ENCODE measurements at places on chromosomes 2 and 18.

- DNase-seq: no peak
These were observed 178.8 kb downstream of the TTC32 start for GRCh38 chr2:19723021-19723420.

- DNase-seq: no peak
These were observed 36.2 kb downstream of the EPG5 start for GRCh38 chr18:45930963-45931362.

DNA sequence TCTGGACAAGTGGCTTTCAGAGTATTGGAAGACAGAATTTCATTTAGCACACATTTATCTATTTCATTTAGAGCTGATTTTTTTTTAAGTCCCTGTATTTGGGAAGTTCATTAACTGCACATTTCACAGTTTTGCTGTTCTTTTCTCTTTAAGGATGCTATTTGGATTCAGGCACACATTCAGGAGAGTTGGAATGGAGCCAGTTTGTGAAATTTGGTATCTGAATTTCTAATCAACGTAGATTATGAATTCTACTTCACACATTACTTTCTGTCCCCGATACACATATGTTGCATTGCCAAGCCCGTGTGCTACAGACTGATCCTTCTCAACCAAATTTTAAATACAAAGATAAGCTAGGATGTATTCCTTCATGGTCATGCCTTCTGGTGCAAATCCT is 503.9 kb downstream of the IRS1 start:
- DNase-seq: no peak

GRCh38 chr2:8522687-8523086 is 159.2 kb upstream of the ID2 start:
- peak; percentile 30 for DNase-seq

GRCh38 chr18:12336171-12336613 is 28.2 kb downstream of the TUBB6 start:
- no peak for DNase-seq

DNA sequence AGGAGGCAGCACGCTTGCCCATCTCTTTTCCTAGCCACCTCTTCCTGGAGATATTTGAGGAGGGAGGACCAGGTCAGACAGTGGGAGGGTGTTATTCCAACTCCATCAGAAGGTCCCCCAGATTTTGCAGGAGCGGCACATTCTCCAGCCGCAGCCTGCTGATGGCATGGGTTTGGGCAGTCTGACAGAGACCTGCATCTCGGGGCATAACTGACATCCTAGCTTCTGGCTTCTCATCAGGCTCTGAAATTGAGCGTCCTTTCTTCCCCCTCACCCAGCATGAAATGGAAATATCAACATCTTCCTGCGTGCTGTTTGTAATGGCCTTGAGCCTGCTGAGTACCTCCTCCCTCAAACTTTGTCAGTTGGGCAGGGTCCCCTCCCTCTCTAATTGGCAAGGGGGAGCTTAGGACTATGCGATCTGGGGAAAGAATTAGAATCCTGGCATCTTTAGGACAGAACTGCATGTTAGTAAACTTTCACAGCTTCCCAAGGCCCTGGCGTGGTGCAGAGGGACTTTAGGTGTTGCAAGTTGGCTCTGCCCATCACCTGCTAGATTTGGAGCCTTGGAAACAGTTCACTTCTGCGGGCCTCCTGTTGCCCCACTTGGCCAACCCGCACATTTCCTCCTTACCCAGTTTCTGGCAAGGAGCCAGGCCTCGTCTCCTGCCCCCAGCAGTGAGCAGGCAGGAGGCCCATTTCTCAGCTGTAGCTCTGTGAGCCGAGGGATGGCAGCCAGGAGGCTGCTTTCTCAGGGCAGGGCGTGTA is 2.2 kb downstream of the ITM2C start:
- DNase-seq: no peak

GRCh38 chr2:82395531-82395930 is 2063.5 kb downstream of the SUCLG1 start:
- DNase-seq: no peak

DNA sequence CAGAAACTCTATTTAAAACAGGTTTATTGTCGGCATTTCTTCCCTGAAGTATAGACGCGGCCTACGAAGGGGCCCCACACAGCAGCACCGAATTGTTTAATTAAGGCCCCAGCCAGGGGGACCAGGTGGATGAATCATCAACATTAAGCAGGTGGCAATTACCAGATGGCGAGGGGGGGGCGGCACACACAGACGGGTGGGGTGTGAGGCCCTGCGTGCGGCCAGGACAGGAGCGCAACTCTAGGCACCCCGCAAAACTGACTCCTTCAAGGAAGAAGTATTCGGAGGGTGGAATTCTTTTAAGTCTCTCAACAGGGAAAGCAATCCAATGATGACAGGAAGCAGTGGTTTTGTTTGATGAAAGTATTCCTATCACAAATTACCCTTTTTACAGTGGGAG is 830.4 kb downstream of the GALR1 start:
- no peak for DNase-seq

DNA sequence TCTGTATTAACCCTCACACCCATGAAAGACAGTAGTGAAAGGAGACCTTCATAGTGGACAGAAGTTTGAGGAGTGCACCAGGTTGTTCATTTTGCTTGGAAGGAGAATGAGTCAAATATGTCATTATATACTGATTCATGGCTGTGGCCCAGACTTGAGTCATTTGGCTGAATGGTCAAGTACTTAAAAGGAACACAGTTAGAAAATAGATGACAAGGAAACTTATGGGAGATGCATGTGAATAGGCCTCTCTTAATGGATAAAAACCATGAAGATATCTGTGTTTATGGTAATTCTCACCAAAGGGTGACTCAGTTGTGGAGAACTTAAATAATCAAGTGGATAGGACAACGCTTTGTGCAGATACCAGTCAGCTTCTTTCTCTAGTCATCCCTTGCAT is 524.7 kb upstream of the CNTNAP5 start:
- DNase-seq: no peak

DNA sequence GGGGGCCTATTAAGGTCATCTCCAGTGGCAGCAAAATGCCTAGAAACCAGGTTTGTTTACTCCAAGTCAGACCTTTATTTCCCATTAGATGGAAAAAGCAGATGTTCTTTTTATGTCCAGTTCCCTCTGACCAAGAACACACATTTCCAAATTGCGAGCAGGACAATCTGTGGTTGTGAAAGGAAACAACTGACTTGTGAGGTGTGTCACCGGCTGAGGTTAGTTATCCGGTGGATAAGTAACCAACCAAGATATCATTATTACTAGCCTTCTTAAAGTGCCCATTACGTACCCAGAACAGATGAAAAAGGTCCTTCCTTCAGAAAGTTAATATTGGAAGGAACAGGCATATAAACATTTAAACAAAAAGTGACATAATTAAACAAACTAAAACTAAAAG is 112.9 kb downstream of the THADA start:
- DNase-seq: peak; percentile 20

DNA sequence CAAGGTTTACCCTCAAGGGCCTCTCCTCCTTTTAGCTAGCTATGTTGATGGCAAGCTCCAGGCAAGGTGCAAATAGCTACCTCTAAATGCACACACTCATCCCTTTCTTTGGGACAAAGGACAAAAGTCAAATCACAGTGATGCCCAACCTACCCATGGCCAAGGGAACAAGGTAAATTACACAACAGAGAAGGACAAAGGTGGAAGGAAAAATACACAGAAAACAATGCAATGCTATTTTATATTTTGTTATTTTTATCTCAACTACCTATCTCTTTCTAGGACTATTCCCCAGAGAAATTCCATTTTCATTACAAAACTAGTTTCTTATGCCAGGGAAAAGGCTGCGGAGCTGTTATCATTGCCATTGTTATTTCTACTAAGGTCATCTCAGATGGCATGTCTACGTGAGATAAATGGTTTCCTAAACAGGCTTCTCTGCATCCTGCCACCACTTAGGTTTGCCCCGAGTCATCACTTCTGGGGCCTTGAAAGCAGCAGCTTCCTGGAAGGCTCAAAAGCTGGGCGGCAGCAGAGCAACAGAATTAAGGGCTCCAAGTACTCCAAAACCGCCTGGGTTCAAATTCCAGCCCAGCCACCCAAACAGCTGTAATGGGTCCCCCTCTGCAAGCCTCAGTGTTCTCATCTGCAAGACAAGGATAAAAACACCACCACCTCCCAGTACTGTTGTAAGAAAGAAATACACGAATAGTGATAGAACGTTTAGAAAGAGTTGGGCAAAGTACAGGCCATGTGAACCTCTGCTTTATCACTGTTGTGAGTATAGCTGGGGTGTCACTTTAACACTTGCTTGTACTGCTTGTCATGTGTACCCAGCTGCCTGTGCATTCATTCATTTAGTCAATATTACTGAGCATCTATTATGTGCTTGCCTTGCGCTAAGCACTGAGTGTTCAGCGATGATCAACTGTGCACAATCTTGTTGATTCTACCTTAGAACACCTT is 20.9 kb downstream of the BCL2 start:
- no peak for DNase-seq

GRCh38 chr2:217444932-217445331 is 557.9 kb downstream of the TNS1 start:
- no peak for DNase-seq

DNA sequence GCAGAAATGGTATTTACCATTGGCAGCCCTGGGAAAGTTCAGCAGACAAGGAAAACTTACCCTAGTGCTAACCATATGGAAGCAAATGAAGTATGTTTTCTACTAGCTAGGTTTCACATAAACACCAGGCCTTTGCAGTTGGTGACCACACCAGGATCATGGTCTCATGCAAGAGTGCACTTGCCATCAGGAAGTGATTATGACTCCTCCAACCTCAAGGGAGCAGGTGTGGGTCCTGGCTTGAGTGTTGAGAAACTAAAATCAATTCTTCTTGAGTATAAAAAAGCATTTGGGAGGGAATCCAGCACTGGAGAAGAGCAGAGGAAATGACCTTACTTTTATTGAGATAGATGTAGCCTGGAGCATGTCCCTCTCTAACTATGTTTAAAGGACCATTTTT is 56.8 kb upstream of the SPAG16 start:
- DNase-seq: no peak

DNA sequence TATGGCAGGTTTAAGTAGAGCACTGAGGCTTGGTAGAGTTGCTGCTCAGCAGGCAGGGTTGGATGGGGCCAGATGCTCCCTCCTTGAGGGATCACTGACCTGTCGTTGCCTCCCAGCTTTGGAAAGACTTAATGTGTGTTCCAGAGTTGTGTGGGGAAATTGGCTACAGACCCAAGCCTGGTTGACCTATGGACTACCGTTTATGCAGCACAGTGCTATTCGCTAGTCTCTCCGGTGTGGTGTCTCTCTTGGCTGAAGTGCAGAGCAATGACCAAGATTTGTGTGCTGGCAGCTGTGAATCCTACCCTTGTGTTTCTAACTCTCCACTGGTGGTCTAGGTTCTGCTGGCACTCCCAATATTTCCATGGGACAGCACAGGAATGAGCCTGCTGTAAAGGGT is 29.8 kb upstream of the SLC4A10 start:
- DNase-seq: no peak

DNA sequence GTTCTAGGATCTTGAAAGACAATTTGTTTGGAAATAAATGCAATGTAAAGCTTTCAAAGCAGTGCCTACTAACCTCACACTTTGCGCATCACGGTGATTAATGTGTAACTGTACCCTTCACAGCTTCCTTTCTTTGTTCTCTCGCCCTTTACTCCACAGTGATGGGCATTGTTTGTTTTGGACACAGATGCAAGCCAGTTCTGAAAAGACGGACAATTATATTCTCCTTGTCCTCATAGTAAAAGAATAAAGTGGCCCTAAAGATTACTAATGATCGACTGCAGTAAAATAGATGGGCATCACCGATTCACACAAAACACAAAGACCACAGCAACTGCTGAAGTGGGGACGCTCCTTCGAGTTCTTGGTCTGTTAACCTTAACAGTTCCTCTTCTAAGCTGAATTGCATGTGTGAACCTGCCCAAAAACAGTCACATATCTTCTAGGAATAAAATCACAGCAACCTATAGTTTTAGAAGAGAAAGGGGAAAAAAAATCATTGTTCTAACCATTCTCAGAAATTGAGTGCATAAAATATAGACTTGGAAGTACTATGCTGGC is 7.7 kb downstream of the L3MBTL4 start:
- no peak for DNase-seq

DNA sequence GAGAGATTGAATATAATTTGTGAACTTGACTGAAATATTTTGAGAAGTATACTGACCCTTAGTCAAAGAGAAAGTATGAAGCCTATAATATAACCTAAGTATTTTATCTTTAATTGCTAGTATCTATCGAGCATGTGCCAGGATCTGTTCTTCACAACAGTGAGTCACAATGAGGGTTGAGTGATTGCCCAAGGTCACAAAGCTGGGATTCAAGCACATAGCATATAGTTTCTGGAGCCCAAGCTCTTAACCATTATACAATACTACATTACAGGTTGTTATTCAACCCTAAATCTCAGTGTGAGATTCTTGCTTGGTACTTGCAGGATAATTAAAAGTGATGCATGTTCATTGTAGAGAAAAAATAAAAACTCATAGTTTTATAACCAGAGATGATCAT is 97.2 kb downstream of the RAB3GAP1 start:
- no peak for DNase-seq

DNA sequence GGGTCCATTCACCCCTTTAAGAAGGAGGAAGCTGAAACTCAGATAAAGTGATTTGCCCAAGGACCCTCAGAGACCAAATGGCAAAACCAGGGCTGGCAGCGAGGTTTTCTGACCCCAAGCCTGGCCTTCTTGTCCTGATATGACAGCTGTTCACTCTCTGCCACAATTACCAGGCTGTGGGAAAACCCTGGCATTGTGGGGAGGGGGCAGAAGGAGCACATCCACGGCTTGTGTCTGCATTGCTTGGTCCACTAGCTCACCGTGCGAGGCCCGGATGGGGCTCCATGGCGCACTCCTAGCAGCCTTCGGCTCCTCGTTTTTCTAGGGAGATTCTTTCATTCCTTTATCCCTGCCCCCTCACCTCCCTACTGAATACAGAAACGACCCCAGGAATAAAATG is 143.4 kb upstream of the SIX2 start:
- no peak for DNase-seq

- DNase-seq: no peak
These were observed 481.6 kb downstream of the EIPR1 start for GRCh38 chr2:2896011-2896410.

DNA sequence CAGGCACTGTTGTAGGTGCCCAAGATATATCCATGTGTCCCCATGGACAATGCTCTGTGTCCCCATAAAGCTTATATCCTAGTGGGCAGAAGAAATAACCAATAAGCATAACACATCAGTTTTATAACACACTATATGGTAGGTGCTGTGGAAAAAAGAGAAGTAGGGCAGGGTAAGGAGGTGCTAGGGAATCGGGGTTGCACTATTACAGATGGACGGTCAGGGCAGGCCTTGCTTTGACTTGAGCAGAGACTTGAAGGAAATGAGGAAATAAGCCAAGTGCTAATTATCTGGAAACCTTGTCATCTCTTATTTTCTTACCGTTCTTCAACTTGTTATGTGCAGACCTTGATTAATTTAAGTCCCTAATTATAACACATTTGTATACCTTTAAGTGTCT is 82.0 kb downstream of the PHLPP1 start:
- no peak for DNase-seq

All from hematopoietic multipotent progenitor cell (in vitro differentiated cells).